ENCODE measurements at places on chromosomes 4 and X. TPM values are rescaled to one million over a fixed set of nuclear protein-coding genes. Genes with fewer than 3 reads are reported as not detected.

- no peak for DNase-seq
Measured at GRCh38 chrX:132407691-132408090, 81.1 kb downstream of the MBNL3 start.

DNA sequence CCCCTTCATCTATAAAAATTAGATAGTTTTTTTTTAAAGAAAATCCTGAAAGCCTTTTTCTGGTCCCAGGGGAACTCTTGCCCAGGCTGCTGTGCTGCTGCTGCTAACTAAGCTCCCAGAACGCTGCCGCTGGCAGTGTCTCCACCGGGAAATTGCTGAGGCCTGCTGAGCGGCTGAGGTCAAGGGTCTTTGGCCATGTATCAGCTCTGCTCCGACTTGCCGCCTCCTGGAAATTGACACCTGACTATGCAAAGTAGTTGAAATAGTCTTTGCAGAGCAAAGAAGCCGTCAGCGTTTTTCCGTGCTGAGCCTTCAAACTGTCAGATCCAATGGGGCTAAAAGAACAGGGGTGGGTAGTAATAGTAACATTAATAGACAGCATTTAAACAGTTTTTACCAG is 839 bp downstream of the QDPR start:
- DNase-seq = no peak

GRCh38 chr4:144732584-144733428 is 86.8 kb downstream of the HHIP start:
- DNase-seq = no peak

DNA sequence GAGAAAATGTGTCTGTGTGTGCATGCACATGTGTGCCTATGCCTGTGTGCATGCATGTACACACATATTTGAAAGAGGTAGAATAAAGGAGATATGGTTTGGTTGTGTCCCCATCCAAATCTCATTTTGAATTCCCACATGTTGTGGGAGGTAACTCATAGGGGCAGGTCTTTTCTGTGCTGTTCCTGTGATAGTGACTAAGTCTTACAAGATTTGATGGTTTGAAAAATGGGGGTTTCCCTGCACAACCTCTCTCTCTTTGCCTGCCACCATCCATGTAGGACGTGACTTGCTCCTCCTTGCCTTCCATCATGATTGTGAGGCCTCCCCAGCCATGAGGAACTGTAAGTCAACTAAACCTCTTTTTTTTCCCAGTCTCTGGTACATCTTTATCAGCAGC is 87.2 kb downstream of the PRDM5 start:
- no peak for DNase-seq

- no peak for DNase-seq
Measured at GRCh38 chrX:47467106-47467505, 15.9 kb downstream of the ZNF41 start.

- no peak for DNase-seq
Measured at GRCh38 chrX:137565921-137566745, at the start of gene ZIC3. Gene ZIC3 (plus strand): TSS chrX:137566127. CDS start chrX:137566692, 565 bp downstream.

- DNase-seq = peak; percentile 33
Measured at GRCh38 chrX:65528705-65529340, 5.8 kb downstream of the LAS1L start.

DNA sequence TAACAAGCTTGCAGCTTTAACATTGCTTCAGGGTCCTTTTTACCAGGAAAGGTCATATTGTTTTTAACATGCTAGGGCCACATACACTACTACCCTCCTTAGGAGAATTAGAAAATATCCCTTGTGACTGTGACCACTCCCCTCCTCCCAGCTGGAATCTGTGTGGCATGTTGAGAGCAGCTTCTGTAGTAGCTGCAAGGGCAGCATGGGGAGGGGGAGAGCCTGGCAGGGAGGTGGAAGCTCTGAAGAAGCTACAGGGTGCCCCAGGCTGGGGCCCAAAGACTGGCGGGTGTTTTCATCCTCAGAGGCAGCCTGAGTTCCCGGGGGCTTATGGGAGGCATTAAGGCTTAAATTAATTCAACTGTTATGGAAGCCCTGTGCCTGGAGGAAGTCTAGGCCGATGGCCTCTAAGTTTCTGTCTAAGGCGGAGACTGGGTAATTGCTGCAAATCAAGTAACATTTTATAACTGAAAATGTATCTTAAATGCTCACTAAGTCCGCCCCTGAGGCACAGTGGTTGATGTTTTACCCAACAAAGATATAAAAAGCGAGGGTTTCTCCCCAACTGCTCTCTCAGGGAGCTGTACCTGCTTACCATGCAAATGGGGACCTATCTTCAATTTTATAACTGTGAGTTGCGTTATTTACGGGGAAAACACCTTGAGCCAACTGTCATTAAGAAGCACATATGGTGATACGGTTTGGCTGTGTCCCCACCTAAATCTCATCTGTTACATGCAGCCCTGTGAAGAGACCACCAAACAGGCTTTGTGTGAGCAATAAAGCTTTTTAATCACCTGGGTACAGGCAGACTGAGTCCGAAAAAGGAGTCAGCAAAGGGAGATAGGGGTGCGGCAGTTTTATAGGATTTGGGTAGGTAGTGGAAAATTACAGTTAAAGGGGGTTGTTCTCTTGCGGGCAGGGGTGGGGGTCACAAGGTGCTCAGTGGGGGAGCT is 37.4 kb upstream of the STS start:
- no peak for DNase-seq

GRCh38 chrX:120549483-120550452 is 11.0 kb downstream of the CUL4B start:
- no peak for DNase-seq

DNA sequence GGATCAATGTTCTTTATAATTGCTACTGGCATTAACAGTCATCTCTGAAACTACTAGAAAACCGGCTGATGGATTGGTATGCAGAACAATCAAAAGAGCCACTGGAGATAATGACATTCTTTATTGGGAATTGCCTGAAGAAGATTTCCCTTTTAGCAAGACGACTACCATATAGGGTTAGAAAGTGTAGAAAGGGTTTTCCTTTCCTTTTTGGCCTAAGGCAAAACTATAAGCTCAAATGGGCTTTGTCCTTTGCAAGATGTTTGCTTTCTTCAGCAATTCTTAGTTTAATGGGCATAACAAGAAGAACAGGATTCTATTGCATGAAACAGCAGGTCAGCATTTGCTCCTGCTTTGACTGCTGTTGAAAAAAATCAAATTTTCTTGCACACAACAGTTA is 214.2 kb upstream of the PCDH10 start:
- DNase-seq = no peak

SOWAHD gene
- total RNA-seq = 2.0 TPM

ZBTB49 gene
- total RNA-seq = 12.0 TPM

SHROOM2 gene
- not detected for total RNA-seq

MAPK10 gene
- total RNA-seq = not detected

VCX gene
- total RNA-seq = not detected

Measured in naive thymus-derived CD8-positive, alpha-beta T cell (primary cell).